ENCODE measurements at places on chromosomes 3 and 15. TPM values are rescaled to one million over a fixed set of nuclear protein-coding genes. Genes with fewer than 3 reads are reported as not detected.

BLOC1S6 gene
- 66.1 TPM for total RNA-seq

AMT gene
- total RNA-seq: not detected

DNASE1L3 gene
- not detected for total RNA-seq

PLXNB1 gene
- 17.8 TPM for total RNA-seq

SLC22A14 gene
- total RNA-seq: not detected

SCN10A gene
- total RNA-seq: not detected

GOLGA6A gene
- 1.0 TPM for total RNA-seq

EPHB3 gene
- 0.20 TPM for total RNA-seq

GOLGA8A gene
- 4.8 TPM for total RNA-seq

PDCD6IP gene
- total RNA-seq: 177 TPM

CRABP1 gene
- not detected for total RNA-seq

PLAAT1 gene
- total RNA-seq: 6.0 TPM

CLDN1 gene
- total RNA-seq: 151 TPM

SOX14 gene
- not detected for total RNA-seq

CISH gene
- 2.5 TPM for total RNA-seq

ABTB1 gene
- 23.7 TPM for total RNA-seq

TRIM42 gene
- not detected for total RNA-seq

FRMD4B gene
- total RNA-seq: 6.0 TPM

ZNF280D gene
- 10.7 TPM for total RNA-seq

CCR8 gene
- total RNA-seq: not detected

CCDC39 gene
- not detected for total RNA-seq

LTF gene
- not detected for total RNA-seq

SLC51A gene
- not detected for total RNA-seq

TUBGCP4 gene
- 17.3 TPM for total RNA-seq

RARRES1 gene
- total RNA-seq: not detected

PIERCE2 gene
- 20.4 TPM for total RNA-seq

CPN2 gene
- not detected for total RNA-seq

TYRO3 gene
- 16.5 TPM for total RNA-seq

ENTPD3 gene
- total RNA-seq: not detected

CKMT1B gene
- not detected for total RNA-seq

ROPN1 gene
- not detected for total RNA-seq

SSR3 gene
- 336 TPM for total RNA-seq

EOMES gene
- not detected for total RNA-seq

CCDC191 gene
- total RNA-seq: 0.14 TPM

ZNF106 gene
- total RNA-seq: 27.4 TPM

C3orf20 gene
- not detected for total RNA-seq

FBXL2 gene
- total RNA-seq: 5.7 TPM

NISCH gene
- 36.3 TPM for total RNA-seq

CCR9 gene
- total RNA-seq: not detected

C3orf85 gene
- total RNA-seq: not detected

ADAMTS7 gene
- total RNA-seq: 4.6 TPM

Data from Caki2 (cell line).